Nephron progenitor cell (in vitro differentiated cells): ENCODE measurements at places on chromosomes 1 and 21.

- no peak for DNase-seq
Observed at GRCh38 chr1:60423146-60423780, 349.7 kb upstream of the C1orf87 start.

GRCh38 chr1:238340989-238341388, 450.3 kb upstream of the ZP4 start:
- no peak for DNase-seq

GRCh38 chr1:6348511-6349191, 44.9 kb downstream of the ACOT7 start:
- DNase-seq: no peak

DNA sequence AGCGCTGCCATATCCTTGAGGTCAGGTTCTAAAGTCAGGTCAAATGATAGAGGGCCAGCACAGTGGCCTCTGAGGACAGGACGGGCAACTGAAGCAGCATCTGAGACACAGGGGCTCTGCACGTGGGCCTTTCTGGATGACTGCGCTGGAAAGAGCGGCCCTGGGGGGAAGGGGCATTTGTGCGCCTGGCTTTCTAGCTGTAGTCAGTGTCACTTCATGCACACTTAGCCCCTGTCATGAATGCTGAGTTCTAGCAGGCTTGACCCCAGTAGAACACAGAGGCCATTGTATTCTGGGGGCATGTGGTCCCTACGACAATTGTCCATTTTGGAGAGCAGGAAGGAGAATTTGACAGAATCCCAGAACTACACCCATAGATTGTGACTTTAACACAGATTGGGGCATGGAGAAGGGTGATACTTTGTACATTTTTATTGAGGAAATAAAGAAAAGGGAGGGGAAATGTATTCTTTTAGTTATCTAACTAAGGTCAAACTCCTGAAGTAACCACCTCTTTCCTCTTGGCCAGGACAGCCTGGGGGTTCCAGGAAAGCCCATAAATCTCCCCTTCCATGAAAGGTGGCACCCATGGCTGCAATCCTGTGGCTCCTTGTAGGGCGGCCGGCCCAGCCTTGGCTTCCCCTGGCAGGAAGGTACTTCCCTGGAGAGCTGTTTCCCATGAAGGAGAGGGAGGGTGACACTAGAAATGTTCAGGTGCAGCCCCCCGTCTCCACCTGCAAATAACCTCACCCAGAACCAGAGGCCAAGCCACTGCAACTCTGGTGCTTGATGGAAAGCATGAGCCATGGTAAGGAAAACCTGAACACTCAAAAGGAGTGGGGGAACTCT, 34.4 kb downstream of the NTPCR start:
- DNase-seq: no peak

GRCh38 chr1:115728341-115728740, 40.2 kb downstream of the CASQ2 start:
- DNase-seq: no peak

DNA sequence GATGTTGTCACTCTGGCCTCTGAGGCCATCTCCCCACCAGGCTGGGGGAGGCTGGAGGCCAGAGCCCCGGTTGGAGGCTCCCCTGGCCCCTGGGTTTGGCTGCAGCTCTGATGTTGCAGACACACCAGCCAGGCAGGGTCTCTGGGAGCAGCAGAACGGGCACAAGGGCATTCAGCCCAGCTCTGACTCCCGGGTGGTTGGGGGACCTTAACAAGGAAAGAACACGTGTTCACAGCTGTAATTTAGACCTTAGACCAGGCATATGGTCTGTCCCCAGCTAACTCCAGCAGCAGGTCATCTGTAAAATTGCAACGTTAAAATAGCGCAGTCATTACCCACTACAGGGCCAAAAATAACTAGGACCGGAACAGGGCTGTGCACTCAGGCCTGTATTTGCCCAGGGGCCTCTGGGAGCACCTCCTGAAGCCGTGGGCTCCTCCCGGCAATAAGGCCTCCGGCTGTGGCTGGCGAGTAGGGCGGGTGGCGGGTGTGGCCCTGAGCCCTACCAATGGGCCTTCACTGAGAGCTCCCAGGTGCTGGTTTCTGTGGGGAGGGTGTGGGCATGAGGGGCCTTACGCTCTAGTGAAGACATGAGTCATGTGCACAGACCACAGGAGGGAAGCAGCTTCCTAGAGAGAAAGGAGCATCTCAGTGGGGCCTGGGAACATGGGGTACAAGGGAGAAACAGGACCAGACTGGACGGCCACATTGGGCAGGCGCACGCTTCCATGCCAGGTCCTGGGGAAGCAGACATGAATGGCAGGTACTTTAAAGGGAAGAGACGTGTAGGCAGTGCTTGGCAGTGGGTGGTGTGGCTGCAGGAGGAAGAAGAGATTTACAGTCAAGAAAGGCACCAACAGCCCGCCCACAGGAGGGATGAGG, 6.1 kb downstream of the LDLRAP1 start:
- DNase-seq: no peak

DNA sequence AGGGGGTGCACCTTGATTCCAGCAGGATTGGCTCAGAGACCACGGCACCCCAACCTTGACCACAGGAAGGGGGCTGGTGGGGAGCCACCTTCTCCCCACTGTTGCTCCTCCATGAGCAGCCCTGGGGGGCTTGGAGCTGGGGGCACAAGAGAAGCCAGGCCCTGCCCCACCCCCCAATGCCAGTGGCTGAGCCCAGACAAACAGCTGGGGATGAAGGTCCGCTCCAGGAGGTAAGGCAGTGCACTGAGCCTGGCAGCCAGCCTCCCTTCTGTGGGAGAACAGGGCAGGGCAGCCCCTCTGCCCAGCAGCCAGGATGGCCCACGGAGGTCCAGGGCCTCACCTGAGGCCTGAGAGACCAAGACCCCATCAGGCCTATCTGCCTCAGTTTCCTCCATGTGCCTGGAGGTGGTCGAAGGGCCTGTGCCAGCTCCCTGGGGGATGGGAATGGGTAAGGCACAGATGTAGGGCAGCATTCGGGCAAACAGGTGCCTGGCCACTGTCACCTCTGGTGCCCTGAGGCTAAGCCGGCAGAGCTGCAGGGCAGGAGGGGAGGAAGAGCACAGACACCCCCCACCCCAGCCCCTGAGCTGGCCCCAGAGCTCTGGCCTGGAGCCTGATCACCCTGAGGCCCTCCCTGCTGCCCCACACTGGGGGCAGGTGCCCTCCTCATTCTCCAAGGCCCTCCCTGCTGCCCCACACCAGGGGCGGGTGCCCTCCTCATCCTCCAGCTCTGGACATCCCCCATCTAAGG, 7.1 kb downstream of the ITGB2 start:
- no peak for DNase-seq

GRCh38 chr21:36034211-36034913, 26.0 kb downstream of the SETD4 start:
- DNase-seq: no peak

DNA sequence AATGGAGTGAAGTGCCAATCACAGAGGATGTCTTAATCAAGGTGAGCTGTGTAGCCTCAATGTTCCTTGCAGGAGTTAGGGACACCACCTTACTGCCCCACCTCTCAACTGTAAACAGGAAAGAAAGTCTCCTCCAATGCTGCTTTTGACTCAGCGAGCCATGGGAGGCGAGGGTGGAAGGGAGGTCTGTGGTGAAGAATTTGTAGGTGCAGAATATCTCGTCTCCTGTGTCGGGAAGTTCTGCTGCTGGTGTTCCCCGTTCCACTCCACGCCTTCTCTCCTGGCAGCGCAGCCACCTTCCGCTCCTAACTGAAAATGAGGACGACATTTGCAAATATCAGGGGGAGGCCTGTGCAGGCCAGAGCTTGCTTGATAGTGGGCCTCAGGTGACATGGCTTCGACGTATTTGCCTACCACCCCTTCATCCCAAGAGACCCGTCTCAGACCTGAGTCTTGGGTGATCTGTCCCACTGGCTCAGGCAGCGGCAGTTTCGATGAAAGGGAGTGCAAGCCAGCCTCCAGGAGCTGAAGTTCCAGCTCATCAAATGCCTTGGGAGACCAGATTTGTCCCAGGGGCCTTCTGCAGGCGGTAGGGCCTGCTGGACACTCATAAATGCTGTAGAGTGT, 368.3 kb upstream of the C1orf174 start:
- no peak for DNase-seq

DNA sequence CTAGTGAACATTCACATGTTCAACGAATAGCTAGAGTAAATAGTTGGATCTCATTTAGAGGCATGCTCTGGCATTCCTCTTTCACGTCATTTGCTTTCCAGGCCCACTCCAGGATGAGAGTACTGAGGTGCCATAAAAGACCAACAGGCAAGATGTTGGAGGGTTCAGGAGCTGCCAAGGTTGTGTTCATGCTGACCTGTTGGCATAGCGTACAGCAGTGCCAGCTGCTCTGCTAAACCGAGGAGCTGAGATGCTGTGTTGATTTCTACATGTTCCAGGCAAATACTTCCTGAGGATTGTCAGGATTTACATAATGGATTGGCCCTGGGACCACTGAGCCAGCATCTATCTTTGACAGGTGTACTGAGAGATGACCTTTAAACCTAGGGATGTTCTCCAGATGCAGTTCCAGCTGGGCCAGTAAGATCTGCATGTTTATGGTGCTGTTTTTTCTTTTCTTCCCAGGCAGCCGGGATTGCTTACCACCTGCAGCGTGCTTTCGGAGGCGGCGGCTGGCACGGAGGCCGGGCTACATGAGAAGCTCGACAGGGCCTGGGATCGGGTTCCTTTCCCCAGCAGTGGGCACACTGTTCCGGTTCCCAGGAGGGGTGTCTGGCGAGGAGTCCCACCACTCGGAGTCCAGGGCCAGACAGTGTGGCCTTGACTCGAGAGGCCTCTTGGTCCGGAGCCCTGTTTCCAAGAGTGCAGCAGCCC, 66.9 kb downstream of the DISC1 start:
- DNase-seq: no peak

DNA sequence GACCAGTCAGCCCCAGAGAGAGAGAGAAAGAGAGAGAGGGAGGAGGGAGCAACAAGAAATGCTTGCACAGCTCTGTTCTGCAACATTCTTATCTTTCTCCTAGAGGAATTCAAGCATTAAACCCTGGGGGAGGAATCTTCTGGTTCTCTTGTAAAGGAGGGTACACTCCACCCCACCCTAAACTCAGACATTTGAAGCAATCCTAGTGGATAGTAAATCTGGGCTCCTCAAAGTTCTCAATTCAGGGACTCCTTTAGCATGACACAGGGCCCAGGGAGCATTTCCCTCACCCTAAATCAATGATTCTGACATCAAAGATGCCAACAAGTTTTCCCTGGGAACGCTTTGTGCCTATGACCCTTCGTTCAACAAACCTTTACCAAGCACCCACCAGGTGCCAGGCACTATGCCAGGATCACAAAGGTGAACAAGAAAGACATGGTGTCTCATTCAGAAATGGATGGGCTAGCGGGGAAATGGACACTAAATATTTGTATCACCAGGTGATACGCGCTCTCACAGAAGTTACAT, 11.9 kb upstream of the CAPN2 start:
- DNase-seq: no peak

DNA sequence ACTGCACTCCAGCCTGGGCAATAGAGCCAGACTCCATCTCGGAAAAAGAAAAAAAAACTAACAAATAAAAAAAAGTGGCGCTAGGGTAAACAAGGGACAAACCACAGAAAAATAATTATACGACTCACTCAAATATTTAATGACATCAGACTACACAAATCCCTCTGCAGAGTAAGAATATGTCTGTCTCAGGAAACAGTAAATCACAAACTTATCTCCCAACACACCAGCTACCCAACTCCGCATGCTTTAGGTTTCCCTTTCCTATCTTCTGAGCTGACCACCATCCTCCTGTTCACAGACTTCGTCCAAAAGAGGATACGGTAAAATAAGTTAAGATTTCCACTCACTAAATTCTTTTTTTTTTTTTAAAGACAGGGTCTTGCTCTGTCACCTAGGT, 16.2 kb downstream of the WDR47 start:
- DNase-seq: no peak

DNA sequence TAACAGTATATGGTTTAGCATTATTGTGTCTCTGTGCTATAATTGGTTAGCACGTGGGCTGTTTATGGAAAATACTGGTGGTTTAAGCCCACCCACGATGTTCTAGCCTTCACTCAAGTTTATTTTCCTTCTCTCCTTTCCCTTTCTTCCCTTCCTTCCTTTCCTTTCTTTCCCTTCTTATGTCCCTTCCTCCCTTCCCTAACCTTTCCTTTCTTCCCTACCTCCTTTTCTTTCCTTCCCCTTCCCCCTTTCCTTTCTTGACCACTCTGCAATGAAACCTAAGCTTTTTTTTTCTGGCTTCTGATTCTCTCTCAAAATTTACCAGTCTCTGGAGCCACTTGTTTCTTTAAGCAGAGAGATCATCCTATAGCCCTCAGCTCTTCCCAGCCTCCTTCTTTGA, 13.4 kb upstream of the S100A10 start:
- no peak for DNase-seq

DNA sequence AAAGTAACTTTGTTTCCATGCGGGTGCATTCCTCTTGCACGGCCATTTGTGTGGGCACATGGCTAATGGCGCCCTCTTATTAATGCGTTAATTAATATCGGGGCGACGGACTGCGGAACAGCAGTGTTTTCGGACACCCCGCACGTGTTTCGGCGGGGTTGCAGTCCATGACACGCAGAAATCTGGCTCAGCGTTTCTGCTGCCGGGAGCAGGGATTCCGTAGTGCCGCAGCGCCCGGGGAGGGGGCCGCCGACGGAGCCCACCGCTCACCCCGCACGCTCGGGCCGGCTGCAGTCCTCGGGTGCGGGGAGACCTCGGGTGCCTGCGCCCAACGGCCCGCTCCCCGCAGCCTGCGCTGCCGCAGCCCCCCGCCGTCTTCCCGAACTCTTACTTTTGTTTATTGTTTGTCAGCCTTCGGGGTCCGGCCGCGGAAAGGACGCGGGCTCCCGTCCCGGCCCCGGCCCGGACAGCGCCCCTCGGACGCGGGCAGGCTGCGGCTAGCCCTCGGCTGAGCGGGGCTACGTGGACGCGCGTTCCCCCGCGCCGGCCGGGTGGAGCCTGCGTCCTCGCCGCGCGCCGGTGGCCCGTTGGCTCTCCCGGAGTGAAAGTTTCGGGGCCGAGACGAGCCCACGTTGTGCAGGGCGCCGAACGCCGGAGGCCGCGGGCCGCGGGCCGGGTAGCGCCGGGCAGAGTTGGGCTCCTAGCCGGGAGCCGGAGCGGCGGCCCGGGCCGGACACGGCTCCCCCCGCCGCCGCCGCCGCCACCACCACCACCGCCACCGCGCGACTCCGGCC, 849 bp downstream of the NFIA start:
- peak; percentile 57 for DNase-seq

- peak; percentile 85 for DNase-seq
Observed at GRCh38 chr1:178501705-178502329, 5.1 kb upstream of the CLEC20A start.

DNA sequence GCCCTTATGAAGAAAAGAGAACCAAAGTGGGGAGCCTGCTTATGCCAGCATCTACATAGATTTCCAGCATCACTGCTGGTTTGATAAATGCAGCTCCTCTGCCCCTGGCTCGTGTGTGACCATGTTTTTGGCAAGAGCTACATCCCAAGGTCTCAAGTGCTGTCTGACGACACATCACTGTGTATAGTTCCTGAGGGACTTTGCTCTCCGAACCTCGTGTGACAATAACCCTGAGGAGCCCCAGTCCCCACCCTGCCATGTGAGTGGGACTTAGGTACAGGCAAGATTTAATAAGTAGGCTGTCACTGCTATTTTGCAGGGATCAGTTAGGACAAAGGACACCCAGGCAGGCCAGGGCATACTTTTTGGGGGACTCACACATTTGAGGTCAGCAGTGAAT, 28.8 kb upstream of the RERE start:
- no peak for DNase-seq

- DNase-seq: no peak
Observed at GRCh38 chr1:53214376-53214940, 6.0 kb downstream of the CZIB start.
